Activated CD4-positive, alpha-beta T cell treated with anti-CD3 and anti-CD28 coated beads, Interleukin-2, Interleukin-6, amounts not matched to agents 100 ng/mL and 50 ng/mL, durations not matched to agents 16 hours and 8 hours (primary cell): ENCODE measurements at places on chromosomes 3 and 15.

- DNase-seq, result no peak
Observed at GRCh38 chr15:87752250-87752951, 504.1 kb downstream of the NTRK3 start.

DNA sequence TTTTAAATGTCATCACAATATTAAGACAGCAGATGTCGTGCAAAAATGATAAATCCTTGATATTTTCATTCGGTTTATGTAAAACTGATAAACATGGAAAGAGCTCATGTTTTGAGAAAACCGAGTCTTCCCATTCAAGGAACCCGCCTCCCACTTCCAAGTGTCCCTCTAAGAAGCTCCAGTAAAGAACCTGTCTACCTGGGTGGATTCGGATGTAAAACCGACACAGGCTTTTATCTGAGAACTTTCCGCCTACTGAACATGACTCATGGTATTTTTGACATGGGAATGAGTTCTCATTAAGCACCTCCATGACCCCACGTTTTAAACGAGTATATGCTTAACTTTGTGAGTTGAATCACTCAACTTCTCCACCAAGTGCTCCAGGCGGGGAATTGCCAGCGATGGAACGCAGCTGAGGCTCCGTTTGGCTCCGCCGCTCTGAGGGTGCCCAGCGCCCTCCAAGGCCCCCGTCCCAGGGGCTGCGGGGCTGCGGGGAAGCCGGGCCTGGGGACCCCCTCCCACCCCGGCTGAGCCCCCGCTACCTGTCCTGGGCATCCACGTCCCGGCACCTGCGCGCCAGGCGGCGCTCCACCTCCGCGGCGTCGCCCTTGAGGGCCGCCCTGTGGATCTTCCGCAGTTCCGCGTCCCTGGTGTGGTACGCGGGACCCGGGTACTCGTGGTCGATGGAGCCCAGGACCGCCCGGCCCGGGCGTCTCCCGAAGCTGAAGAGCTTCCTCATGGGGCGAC is 119.9 kb downstream of the LMLN start:
- DNase-seq, result peak; percentile 40

DNA sequence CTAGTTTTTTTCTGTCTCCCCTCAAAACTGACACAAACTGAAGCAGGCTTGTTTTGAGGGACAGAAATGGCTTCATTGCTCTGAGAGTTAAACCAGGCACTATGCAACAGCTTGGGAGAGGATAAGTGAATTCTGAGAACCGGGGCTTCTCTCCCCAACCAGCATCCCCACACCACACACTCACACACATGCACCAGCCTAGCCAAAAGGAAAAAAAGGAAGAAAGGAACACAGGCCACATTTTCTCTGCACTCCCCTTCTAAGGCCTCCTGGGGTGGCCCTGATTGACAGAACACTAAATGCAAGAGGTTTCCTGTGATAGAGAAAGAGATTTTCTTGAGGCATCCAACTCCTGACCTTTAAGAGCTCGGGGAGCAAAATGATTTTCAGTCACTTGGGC is 177.5 kb downstream of the TLE3 start:
- DNase-seq, result no peak

GRCh38 chr3:153458881-153459280 is 296.9 kb downstream of the RAP2B start:
- no peak for DNase-seq

DNA sequence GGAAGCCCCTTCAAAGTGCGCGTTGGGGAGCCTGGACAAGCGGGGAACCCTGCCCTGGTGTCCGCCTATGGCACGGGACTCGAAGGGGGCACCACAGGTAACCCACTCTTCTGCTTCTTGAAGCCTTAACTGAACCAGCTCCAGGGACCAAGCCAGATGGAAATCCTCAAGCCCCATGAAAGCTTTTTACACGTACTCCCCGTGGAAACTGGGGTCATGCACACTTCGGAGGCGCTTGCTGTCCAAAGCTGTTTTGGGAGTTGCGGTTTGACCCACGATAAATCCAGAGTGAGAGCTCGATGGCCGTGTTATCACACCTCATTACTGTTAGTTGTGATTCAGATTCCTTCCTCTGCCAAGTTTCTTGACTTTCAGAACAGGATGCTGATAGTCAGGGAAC is 47.5 kb downstream of the DNASE1L3 start:
- DNase-seq, result no peak

DNA sequence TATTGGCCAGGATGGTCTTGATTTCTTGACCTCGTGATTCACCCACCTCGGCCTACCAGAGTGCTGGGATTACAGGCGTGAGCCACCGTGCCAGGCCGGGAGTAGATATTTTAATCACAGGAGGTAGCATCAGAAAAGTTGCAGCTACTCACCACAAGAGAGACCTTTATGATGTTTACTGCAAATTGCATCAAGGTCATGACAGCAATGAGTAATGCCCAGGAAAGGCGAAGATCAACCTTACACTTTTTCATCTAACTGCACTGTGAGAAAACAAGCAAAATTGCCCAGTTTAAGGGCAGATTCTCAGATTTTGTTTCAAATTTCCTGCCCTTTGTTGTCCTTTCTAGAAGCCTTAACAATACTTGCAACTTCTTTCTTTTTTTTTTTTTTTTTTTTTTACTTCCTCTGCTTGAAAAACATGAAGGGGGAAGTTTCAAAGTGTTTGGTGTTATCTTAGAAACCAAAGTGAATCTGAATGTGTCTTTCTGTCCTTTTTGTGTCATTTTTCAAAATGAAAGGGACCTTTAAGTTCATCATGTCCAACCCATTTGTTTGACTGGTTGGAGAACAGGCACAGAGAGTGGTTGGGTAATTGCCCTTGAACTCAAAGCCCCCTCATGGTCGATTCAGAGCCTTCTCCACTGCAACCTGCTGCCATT is 25.0 kb downstream of the TGFBR2 start:
- DNase-seq, result peak; percentile 90

DNA sequence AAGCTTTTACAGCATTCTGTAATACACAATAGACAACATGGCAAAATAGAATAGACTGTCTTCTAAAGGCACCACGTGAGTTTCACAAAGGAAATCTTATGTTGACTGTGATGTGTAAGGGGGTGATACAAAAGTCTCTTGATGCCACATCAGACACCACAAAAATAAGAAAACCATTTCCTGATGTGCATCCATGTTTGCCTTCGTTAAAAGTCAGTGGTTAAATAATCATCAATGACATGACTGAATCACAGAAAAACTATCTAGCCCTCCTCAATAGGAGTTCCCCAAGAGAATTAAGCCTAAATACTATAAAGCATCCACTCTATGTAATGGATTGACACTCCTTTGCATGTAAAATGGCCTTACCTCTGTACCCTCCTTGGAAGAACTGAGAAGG is 198.6 kb upstream of the SLC2A2 start:
- peak; percentile 61 for DNase-seq

DNA sequence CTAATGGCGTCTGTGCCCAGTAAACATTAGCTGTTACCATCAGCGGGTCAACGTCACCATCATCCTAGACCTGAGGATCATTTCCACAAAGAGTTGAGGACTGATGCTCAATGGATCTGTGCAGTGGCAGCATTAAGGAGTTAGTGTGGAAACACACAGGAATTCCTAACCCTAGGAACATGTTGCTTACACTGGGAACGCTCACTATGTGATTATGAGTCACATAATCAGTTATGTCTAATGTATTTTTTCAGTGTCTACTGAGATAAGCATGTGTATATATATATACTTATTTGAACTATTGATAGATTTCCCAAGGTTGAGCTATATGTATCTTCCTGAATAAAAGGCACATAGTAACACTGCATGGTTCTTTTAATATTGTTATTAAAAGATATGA is 19.0 kb downstream of the ARNT2 start:
- no peak for DNase-seq

DNA sequence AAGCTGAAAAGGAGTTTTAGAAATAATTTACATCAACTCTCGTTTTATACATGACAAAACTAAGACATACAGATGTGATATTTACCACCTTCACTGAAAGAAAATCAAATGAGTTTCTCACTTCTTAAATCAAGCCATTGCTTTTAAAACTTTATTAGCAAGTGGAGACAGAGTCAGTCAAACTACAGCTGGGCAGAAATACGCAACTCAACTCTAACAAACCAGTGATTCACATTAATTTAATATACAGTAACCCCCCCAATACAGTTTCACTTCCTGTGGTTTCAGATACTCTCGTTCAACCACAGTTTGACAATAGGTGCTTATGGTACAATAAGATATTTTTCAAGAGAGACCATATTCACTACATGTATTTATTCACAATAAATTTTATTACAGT is 477.1 kb downstream of the MAGI1 start:
- no peak for DNase-seq

GRCh38 chr15:51731549-51732267 is 5.7 kb downstream of the LYSMD2 start:
- DNase-seq, result peak; percentile 70

GRCh38 chr15:90665288-90666134 is 51.6 kb upstream of the BLM start:
- DNase-seq, result peak; percentile 81

DNA sequence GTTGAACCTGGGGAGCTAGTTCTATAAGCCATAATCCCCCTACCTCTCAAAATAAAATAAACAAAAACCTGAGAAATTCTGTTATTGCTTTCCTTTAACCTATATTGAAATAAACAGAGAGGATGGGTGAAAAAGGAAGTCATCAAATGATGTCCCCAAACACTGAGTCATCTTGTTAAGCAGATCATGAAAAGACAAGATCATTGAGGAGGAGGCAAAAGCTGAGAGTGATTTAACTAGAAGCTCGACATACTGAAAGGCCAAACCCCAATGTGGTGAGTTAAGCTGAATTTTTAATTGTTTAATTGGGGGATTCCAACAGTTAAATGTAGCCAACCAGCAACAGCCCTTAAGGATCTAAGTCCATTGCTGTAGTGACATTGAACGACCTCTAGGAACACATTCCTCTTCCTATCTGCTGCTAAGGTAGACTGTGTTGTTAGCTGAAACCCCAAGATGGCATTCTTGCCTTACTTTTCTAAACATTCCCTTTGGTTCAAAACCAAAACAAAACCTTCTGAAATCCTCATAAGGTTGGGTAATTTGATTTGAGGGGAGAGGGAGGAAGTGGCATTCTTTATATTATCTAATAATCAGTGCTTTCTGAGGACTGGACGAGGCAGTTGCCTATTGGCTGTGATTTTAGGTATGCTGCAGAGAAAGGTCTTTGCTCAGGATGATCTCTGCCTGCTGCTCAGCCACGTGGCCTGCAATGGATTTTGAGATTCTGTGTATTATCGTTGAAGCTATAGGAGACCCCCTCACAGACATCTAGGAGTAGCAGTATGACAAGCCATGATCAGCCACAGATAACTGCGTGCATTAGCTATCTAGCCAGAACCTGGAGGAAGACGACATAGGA is 62.7 kb upstream of the BNIP2 start:
- peak; percentile 19 for DNase-seq

GRCh38 chr3:153274561-153274960 is 112.5 kb downstream of the RAP2B start:
- no peak for DNase-seq
